ENCODE measurements at places on chromosomes 12 and 14.
A peak's percentile ranks its signal among the peaks of the same experiment; 100 is the strongest.

DNA sequence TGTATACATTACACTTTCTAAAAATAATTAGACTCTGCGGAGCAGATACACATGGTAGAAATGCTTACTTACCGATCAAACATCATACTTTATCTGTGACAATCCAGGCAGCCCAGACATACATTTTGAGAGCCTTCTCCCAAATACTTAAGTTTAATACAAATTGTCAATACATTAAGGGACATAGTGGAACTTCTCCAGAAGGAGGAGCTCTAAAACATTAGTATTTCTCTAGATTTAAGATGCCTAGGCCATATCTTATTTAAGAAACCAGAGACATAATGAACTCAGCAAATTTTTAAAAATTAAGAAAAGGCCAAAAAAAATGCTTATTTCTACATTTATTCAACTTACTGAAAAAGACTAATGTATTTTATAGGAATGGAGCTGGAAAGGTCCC is 16.1 kb downstream of the ACSM4 start:
- DNase-seq = no peak
- no peak overlapping the region for H3K27ac ChIP-seq
- H3K4me1 ChIP-seq = no peaks in the 10 kb centered on the region
- H3K36me3 ChIP-seq = no peaks in the 10 kb centered on the region

DNA sequence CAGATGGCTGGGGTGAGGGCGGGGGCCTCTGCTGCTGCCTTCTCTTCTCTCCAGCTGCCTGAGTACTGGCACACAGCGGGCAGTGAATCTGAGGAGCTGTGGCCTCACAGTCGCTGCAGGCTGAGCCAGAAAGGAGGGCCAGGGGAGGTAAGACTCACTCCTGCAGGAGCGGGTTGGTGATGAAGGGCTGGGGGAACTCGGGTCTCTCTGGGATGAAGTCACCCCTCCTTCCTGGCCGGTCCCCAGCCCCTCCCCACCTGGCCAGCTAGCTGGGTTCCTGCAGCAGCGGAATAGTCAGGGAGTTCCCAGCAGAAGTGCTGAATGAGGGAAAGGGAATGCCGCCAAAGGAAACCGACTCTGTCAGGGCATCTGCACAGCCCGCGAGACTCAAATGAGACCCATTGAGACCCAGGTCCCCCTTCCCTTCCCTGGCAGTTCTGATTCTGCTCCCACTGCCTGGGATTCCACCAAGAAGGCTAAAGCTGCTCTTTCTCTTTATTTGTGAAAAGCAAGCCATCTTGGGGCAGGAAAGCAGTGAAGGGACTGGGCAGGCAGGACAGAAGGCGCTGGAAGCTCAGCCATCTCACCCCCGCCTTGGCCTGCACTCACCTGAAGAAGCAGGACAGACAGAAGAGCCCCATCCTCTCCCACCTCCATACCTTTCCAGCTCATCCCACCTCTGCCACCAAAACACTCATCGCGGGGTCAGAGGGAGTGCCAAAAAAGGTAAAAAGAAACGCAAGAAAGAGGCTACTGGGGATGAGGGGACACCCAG is 5.3 kb downstream of the NGB start:
- H3K27ac ChIP-seq = no peak overlapping the region
- no peak for DNase-seq
- no peaks in the 10 kb centered on the region for H3K36me3 ChIP-seq
- H3K27me3 ChIP-seq = peaks cover 30% of the 10 kb centered on the region
- H3K4me1 ChIP-seq = no peaks in the 10 kb centered on the region

- no peaks in the 10 kb centered on the region for H3K27me3 ChIP-seq
- no peaks in the 10 kb centered on the region for H3K4me1 ChIP-seq
- no peak for DNase-seq
- H3K36me3 ChIP-seq = no peaks in the 10 kb centered on the region
- H3K4me3 ChIP-seq = no peak overlapping the region
- H3K27ac ChIP-seq = no peak overlapping the region
Measured at GRCh38 chr12:49471557-49471956, 67.3 kb upstream of the KCNH3 start.

GRCh38 chr12:95978774-95979173 is 17.4 kb downstream of the HAL start:
- DNase-seq = no peak
- H3K4me1 ChIP-seq = no peaks in the 10 kb centered on the region
- no peaks in the 10 kb centered on the region for H3K27me3 ChIP-seq
- no peak overlapping the region for H3K4me3 ChIP-seq
- H3K36me3 ChIP-seq = no peaks in the 10 kb centered on the region

GRCh38 chr12:96506776-96507175 is 17.4 kb downstream of the CFAP54 start:
- H3K27ac ChIP-seq = no peak overlapping the region
- no peak for DNase-seq
- no peaks in the 10 kb centered on the region for H3K27me3 ChIP-seq
- no peaks in the 10 kb centered on the region for H3K36me3 ChIP-seq

DNA sequence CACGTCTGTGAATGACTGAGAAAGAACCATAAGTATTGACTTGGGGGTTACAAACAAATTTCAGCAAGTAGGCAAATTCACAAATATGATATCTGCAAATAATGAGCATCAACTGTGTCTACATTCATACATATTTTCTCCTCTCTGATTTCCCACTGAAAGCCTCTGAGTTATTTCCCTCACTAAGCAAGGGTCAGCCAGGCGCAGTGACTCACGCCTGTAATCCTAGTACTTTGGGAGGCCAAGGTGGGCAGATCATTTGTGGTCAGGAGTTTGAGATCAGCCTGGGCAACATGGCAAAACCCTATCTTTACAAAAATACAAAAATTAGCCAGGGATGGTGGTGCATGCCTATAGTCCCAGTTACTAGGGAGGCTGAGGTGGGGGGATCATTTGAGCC is 80.8 kb downstream of the SLC25A21 start:
- no peaks in the 10 kb centered on the region for H3K4me1 ChIP-seq
- no peaks in the 10 kb centered on the region for H3K27me3 ChIP-seq
- no peak overlapping the region for H3K27ac ChIP-seq
- H3K4me3 ChIP-seq = no peak overlapping the region

GRCh38 chr12:6698352-6699046 is 2.1 kb downstream of the PIANP start:
- no peaks in the 10 kb centered on the region for H3K36me3 ChIP-seq
- peaks cover 13% of the 10 kb centered on the region for H3K4me1 ChIP-seq
- H3K4me3 ChIP-seq = no peak overlapping the region

GRCh38 chr14:58166005-58166983 is 14.3 kb upstream of the ARMH4 start:
- H3K4me3 ChIP-seq = no peak overlapping the region
- H3K27me3 ChIP-seq = no peaks in the 10 kb centered on the region
- peak; percentile 85 for DNase-seq
- H3K4me1 ChIP-seq = no peaks in the 10 kb centered on the region
- H3K36me3 ChIP-seq = no peaks in the 10 kb centered on the region
- H3K27ac ChIP-seq = no peak overlapping the region

- no peak overlapping the region for H3K4me3 ChIP-seq
- no peaks in the 10 kb centered on the region for H3K4me1 ChIP-seq
- no peak for DNase-seq
Measured at GRCh38 chr14:21669284-21669683, 4.3 kb downstream of the OR4E1 start.

DNA sequence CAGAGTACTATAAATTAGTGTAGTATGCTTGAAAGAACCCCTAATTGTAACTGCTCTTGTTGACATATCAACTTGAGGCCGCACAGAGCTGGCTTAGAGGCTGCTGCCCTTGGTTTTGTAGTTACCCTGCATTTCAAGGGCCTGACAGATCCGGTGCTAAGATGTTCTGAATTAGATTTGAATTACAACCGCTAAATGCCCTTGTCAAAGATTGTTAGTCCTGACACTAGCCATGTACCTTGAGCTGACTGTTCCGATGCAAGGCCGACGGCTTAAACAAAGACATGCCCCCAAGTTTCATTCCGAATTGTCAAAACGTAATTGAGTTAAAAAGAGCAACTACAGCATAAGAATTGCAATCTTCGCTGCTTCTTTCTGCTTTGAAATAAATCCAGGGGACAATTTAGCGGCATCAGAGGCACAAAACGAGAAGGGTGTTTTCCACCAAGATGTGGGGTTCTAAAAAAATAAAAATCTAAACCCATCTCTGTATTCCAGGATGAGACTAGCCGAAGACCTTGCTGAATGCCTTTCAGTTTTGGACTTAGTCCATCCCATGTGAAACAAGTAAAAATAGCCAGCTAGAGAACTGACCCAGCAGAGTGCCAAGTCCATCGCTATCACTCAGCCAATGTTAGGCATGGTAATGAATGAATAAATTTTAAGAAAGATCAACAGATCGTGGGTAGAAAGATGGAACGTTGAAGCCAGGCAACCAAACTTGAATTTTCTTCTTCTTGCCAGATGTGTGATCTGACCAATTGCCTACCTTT is 148.7 kb downstream of the DICER1 start:
- H3K27ac ChIP-seq = peak overlapping the region; percentile 26
- no peaks in the 10 kb centered on the region for H3K36me3 ChIP-seq
- no peaks in the 10 kb centered on the region for H3K27me3 ChIP-seq
- H3K4me3 ChIP-seq = no peak overlapping the region
- no peak for DNase-seq
- H3K4me1 ChIP-seq = peaks cover 15% of the 10 kb centered on the region

DNA sequence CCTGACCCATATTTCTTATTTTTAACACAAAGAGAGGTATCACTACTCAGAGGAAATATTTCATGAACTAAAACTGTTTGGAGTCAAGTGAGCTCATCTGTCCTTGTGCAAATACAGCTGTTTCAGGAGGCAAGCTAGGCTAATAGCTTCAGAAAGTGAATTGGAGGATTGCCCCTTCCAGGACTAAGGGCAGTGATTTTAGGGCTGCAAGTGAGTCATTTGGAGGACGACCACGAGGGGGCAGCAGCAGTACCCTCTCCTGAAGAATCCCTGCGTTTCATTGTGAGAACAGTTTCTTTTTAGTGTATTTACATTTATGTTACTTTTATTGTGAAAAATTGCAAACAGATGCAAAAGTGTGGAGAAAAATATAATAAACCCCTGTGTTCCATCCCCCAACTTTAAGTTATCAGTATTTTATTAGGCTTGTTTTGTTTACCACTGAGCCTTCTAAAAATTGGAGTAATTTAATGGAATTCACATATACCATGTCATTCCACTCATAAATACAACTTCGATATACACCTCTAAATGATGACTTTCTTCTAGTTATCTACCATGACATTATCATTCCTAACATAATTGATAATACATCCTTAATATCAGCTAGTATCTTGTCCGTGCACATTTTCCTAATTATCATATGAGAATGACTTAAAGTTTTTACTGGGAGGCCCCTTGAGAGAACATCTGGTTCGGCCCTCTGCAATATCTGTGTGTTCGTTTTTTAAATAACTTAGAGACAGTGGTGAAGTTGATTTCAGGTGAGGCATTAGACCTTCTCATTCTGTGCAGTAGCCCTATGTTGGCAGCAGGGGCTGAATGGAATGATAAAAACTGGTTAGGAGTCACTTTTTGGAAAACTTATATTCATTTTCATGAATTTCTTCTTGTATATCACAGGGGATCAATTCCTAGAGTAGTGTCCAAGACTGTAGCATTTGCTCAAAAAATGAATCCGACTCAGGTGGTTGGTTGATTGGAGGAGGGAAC is 13.7 kb downstream of the FOXJ2 start:
- H3K4me1 ChIP-seq = peaks cover 2% of the 10 kb centered on the region
- no peak overlapping the region for H3K27ac ChIP-seq
- H3K36me3 ChIP-seq = peaks cover 74% of the 10 kb centered on the region
- DNase-seq = peak; percentile 79

GRCh38 chr14:83071888-83072501 is 1538.3 kb upstream of the SEL1L start:
- no peak for DNase-seq
- H3K4me3 ChIP-seq = no peak overlapping the region
- no peak overlapping the region for H3K27ac ChIP-seq

DNA sequence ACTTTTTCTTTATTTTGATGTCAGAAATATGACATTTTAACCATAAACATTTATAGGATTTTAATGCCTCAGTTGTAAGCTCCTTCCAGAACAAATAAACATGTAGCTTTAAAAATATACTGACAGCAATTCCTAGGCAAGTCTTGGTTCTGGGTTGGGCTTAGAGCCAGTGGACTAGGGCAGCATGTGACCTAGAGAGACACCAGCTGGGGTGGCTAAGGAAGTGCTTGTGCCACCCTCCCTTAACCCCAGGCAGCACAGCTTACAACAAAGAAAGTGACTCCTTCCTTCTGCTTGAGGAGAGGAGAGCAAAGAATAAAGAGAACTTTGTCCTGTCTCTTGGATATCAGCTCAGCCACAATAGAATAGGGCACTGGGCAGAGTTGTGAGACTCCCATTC is 61.6 kb upstream of the KTN1 start:
- H3K27me3 ChIP-seq = no peaks in the 10 kb centered on the region
- no peak overlapping the region for H3K27ac ChIP-seq
- DNase-seq = no peak
- no peaks in the 10 kb centered on the region for H3K36me3 ChIP-seq
- no peak overlapping the region for H3K4me3 ChIP-seq
- no peaks in the 10 kb centered on the region for H3K4me1 ChIP-seq

- H3K4me3 ChIP-seq = no peak overlapping the region
- H3K27ac ChIP-seq = no peak overlapping the region
- H3K27me3 ChIP-seq = no peaks in the 10 kb centered on the region
- peak; percentile 19 for DNase-seq
Measured at GRCh38 chr12:120851444-120851843, 52.7 kb downstream of the SPPL3 start.

- peaks cover 14% of the 10 kb centered on the region for H3K4me1 ChIP-seq
- no peaks in the 10 kb centered on the region for H3K36me3 ChIP-seq
- DNase-seq = no peak
- no peaks in the 10 kb centered on the region for H3K27me3 ChIP-seq
Measured at GRCh38 chr12:24815114-24815423, 133.8 kb downstream of the BCAT1 start.

- H3K4me1 ChIP-seq = no peaks in the 10 kb centered on the region
- no peak for DNase-seq
Measured at GRCh38 chr14:23202001-23202400, 18.5 kb upstream of the SLC7A8 start.

DNA sequence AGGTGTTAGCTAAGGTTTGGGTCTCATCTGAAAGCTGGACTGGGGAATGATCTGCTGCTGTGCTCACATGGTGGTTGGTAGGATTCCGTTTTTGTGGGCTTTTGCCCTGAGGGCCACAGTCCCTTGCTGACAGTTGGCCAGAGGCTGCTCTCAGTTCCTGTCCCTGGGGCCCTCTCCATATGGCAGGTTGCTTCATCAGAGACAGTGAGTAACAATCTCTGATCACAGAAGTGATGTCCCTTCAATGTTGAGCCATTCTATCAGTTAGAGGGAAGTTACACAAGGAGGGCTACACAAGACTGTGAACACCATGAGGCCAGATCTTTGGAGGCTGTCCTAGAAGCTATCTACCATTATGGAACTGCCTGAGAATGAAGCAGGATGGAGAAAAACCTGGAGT is 137.2 kb downstream of the AACS start:
- H3K27me3 ChIP-seq = peaks cover 42% of the 10 kb centered on the region
- H3K4me3 ChIP-seq = no peak overlapping the region
- no peak overlapping the region for H3K27ac ChIP-seq
- no peak for DNase-seq
- H3K4me1 ChIP-seq = no peaks in the 10 kb centered on the region

- no peaks in the 10 kb centered on the region for H3K27me3 ChIP-seq
- peaks cover 6% of the 10 kb centered on the region for H3K4me1 ChIP-seq
- peak; percentile 45 for DNase-seq
Measured at GRCh38 chr14:67468378-67468730, 20.2 kb downstream of the TMEM229B start.

All from transverse colon (tissue), 4 donors.